ENCODE measurements at places on chromosomes 3 and 15. TPM values are rescaled to one million over a fixed set of nuclear protein-coding genes. Genes with fewer than 3 reads are reported as not detected.

DNA sequence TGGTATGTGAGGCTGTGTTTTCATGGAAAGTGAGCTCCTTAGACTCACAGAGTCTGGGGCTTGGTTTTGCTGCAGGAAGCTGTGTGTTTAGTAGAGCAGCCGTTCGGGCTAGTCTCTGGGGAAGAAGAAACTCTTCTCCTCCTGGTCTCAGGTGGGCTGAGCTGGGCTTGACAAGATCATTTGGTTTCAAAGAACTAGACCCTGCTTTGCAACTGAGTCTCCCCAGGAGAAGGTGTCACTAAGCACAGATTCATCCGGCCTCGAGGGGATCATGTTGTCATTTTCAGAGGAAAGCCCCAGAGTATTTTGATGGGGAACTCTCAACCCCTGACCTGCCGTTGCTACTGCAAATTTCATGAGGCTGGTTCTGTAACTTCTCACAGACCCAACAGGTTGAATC, 188.5 kb downstream of the FAM43A start:
- no peak overlapping the region for H3K27ac ChIP-seq
- H3K36me3 ChIP-seq = no peaks in the 10 kb centered on the region
- H3K4me1 ChIP-seq = peaks cover 50% of the 10 kb centered on the region
- no peak overlapping the region for H3K4me3 ChIP-seq
- no peaks in the 10 kb centered on the region for H3K27me3 ChIP-seq
- no peak for DNase-seq

The SENP8 gene
- total RNA-seq = 1.9 TPM

The SLC25A38 gene
- 22.0 TPM for total RNA-seq

The CELF6 gene
- not detected for total RNA-seq

The PPP1R14D gene
- 0.55 TPM for total RNA-seq

Measured in PC-9 (cell line).